Tracheal epithelial cell (primary cell): ENCODE measurements at places on chromosomes 2 and 18. TPM values are rescaled to one million over a fixed set of nuclear protein-coding genes. Genes with fewer than 3 reads are reported as not detected.

NMUR1 gene
- not detected in 2 replicates for total RNA-seq

IL1RN gene
- total RNA-seq: 70.3 and 167 TPM in 2 replicates

PHOSPHO2 gene
- total RNA-seq: 0.96 and 1.3 TPM in 2 replicates

MYO7B gene
- not detected in 2 replicates for total RNA-seq

SATB2 gene
- total RNA-seq: 1.3 and 1.7 TPM in 2 replicates

ALK gene
- total RNA-seq: not detected in 2 replicates

SPRED2 gene
- total RNA-seq: 4.1 and 5.3 TPM in 2 replicates

SERPINB11 gene
- not detected in 2 replicates for total RNA-seq

RFTN2 gene
- total RNA-seq: 0.21 TPM in 1 of 2 replicates, not detected in the other

ELOA2 gene
- total RNA-seq: not detected in 2 replicates

NEU4 gene
- total RNA-seq: not detected in 2 replicates

ALLC gene
- not detected in 2 replicates for total RNA-seq
